Right cardiac atrium (tissue), 5 donors: ENCODE measurements at places on chromosomes 2 and 18. TPM values are rescaled to one million over a fixed set of nuclear protein-coding genes. Genes with fewer than 3 reads are reported as not detected.

The FBXO48 gene
- total RNA-seq, result 0.42 TPM

The CD226 gene
- 1.8 TPM for total RNA-seq

The MREG gene
- 0.82 TPM for total RNA-seq

The GALR1 gene
- 0.03 TPM for total RNA-seq

The GPR45 gene
- not detected for total RNA-seq

The MEIS1 gene
- 35.1 TPM for total RNA-seq

The FOXD4L1 gene
- total RNA-seq, result not detected

The KANSL3 gene
- 40.9 TPM for total RNA-seq

The DSG4 gene
- total RNA-seq, result not detected

The AKAIN1 gene
- total RNA-seq, result not detected

The STPG4 gene
- total RNA-seq, result not detected

The GIGYF2 gene
- 66.2 TPM for total RNA-seq

The SCG2 gene
- total RNA-seq, result 0.23 TPM

The G6PC2 gene
- total RNA-seq, result not detected

The IL1RL2 gene
- total RNA-seq, result 0.46 TPM

The GPR17 gene
- 0.31 TPM for total RNA-seq

The HOXD11 gene
- not detected for total RNA-seq

The POTEI gene
- total RNA-seq, result 0.79 TPM

The GPAT2 gene
- 1.7 TPM for total RNA-seq

The AUP1 gene
- total RNA-seq, result 52.3 TPM

The GULP1 gene
- 8.7 TPM for total RNA-seq

The ARHGEF4 gene
- total RNA-seq, result 1.8 TPM

The SP140 gene
- total RNA-seq, result 0.59 TPM

The ZC3H6 gene
- 23.1 TPM for total RNA-seq

The NT5DC4 gene
- total RNA-seq, result not detected

The LIMS3 gene
- total RNA-seq, result 3.1 TPM

The RSAD2 gene
- total RNA-seq, result 6.4 TPM

The PPP4R3B gene
- 29.8 TPM for total RNA-seq

The BOLL gene
- total RNA-seq, result not detected

The NOSTRIN gene
- total RNA-seq, result 26.5 TPM

The KIDINS220 gene
- 39.6 TPM for total RNA-seq

The CYRIA gene
- total RNA-seq, result 4.9 TPM

The TPO gene
- total RNA-seq, result 1.3 TPM

The NETO1 gene
- 1.9 TPM for total RNA-seq

The PTPRN gene
- total RNA-seq, result not detected

The CERS6 gene
- 56.1 TPM for total RNA-seq

The RAPH1 gene
- 18.4 TPM for total RNA-seq

The ASPRV1 gene
- 1.1 TPM for total RNA-seq

The CLEC4F gene
- 0.40 TPM for total RNA-seq

The REG3G gene
- not detected for total RNA-seq

The CDH19 gene
- total RNA-seq, result 23.8 TPM

The KCNJ13 gene
- total RNA-seq, result not detected

The FAM161A gene
- total RNA-seq, result 2.5 TPM

The EMILIN1 gene
- 24.3 TPM for total RNA-seq

The SH2D6 gene
- total RNA-seq, result 0.75 TPM

The SLC5A6 gene
- total RNA-seq, result 13.6 TPM

The FNDC4 gene
- total RNA-seq, result 5.5 TPM

The CYP27A1 gene
- total RNA-seq, result 20.2 TPM

The SEMA4F gene
- total RNA-seq, result 3.9 TPM

The SFXN5 gene
- total RNA-seq, result 11.0 TPM
